Colonic mucosa (tissue), 4 donors: ENCODE measurements at places on chromosomes 2 and 18. TPM values are rescaled to one million over a fixed set of nuclear protein-coding genes. Genes with fewer than 3 reads are reported as not detected.

Gene SLC38A11
- total RNA-seq = 1.5 TPM

Gene TUBA4B
- not detected for total RNA-seq

Gene G6PC2
- 0.11 TPM for total RNA-seq

Gene INHBB
- total RNA-seq = 0.30 TPM

Gene GREB1L
- total RNA-seq = 0.58 TPM

Gene UGT1A10
- total RNA-seq = 82.9 TPM

Gene ATRAID
- total RNA-seq = 83.4 TPM

Gene RAPGEF4
- 1.3 TPM for total RNA-seq

Gene CTAGE1
- not detected for total RNA-seq

Gene LYPD6B
- 3.4 TPM for total RNA-seq

Gene ST6GAL2
- total RNA-seq = 2.5 TPM

Gene ACKR3
- 3.5 TPM for total RNA-seq

Gene SLC9A2
- 76.2 TPM for total RNA-seq

- peak overlapping the region; percentile 51 for H3K27ac ChIP-seq
- no peaks in the 10 kb centered on the region for H3K27me3 ChIP-seq
- H3K4me3 ChIP-seq = no peak overlapping the region
- peaks cover 8% of the 10 kb centered on the region for H3K4me1 ChIP-seq
- H3K36me3 ChIP-seq = no peaks in the 10 kb centered on the region
- no peak for DNase-seq
Observed at GRCh38 chr2:224927011-224927410, 115.3 kb downstream of the DOCK10 start.

- H3K4me1 ChIP-seq = no peaks in the 10 kb centered on the region
- H3K27me3 ChIP-seq = peaks cover 7% of the 10 kb centered on the region
- no peak overlapping the region for H3K27ac ChIP-seq
- H3K4me3 ChIP-seq = no peak overlapping the region
- H3K36me3 ChIP-seq = no peaks in the 10 kb centered on the region
Observed at GRCh38 chr2:219688560-219689445, 61.4 kb downstream of the SLC4A3 start.

- no peaks in the 10 kb centered on the region for H3K36me3 ChIP-seq
- no peak overlapping the region for H3K4me3 ChIP-seq
- H3K4me1 ChIP-seq = no peaks in the 10 kb centered on the region
- H3K27me3 ChIP-seq = no peaks in the 10 kb centered on the region
Observed at GRCh38 chr2:88181511-88181910, 11.4 kb downstream of the THNSL2 start.

- H3K36me3 ChIP-seq = no peaks in the 10 kb centered on the region
- no peak for DNase-seq
- H3K27me3 ChIP-seq = no peaks in the 10 kb centered on the region
Observed at GRCh38 chr2:113240915-113241911, 37.5 kb downstream of the PAX8 start.

DNA sequence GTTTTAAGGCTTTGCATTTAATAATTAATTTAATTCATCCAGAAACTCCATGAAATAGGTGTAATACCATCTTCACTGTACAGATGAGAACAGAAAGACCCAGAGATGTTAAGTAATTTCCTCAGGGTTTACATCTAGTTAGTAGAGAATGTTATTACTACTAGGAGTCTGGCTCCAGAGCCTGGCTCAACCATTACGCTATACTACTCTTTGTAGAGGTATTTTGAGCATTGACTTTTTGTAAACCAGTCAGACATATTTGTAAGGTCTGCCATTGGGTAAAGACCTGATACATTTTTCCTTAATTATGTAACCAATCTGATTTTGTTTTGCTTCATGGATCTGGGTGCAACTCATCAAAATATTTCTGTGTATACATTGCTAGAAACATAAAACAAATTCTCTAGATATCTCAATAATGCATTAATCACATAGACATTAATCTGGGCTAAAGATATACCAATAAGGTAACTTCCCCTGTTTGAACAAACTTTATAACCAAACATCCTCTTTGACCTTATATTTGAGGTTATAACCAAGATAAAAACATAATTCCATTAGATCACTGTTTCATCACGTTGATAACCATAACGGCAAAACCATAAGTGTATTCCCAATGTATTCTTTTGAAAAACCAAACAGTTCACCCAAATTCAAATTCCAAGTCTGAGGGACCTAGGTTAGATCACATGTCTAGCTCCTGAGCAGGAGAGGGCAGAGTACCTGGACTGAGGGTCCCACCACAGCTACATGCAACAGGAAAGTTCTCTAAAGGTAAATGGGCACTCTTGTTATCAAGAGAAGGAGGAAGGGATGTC, 135.0 kb downstream of the IKZF2 start:
- no peak overlapping the region for H3K27ac ChIP-seq
- DNase-seq = no peak
- no peaks in the 10 kb centered on the region for H3K27me3 ChIP-seq
- no peaks in the 10 kb centered on the region for H3K36me3 ChIP-seq

DNA sequence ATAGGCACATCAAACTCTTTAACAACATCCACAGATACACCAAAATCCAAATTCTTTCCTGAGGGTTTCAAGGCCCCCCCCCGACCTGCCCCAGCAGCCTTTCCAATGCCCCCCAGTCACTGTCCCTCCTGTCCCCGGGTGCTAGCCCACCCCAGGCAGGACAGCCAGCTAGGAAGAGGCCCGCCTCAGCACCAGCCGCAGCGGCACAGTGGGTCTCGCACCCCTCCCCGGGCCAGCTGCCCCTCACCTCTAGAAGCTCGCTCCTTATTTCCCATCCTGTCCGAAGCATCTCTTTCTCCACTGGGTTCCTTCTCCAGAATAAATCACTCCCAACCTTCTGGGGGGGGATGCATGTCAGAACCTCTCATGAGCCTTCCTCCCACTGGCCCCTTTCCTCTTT, 69.4 kb downstream of the FBXO15 start:
- H3K27me3 ChIP-seq = no peaks in the 10 kb centered on the region

GRCh38 chr2:119472749-119473148, 41.1 kb downstream of the TMEM37 start:
- H3K27me3 ChIP-seq = no peaks in the 10 kb centered on the region
- no peaks in the 10 kb centered on the region for H3K4me1 ChIP-seq
- H3K4me3 ChIP-seq = no peak overlapping the region
- no peaks in the 10 kb centered on the region for H3K36me3 ChIP-seq

DNA sequence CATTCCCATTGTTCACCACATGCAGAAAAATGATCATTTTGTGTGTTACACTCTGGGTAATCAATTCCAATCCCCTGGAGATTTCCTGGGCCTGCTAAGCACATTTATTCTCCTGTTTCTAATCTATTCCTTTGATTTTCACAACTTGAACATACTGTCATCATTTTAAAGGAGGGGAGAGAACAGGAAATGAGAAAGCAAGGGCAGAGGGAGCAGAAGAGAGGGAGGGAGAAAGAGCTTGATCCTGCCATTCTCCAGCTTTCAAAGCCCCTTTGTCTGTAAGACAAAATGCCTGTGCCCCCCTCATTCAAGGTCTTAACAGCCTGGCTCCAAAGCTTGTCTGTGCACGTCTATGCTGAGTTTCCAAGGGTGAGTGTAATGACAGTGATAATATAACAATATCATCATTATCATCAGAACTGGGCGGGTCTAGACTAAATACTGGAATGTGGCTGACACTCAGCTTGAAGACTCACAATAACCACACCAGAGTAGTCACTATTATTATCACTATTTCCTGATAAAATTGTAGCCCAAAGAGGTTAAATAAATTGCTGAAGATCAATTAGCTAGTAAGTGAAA, 164.4 kb upstream of the KLHL29 start:
- H3K27ac ChIP-seq = no peak overlapping the region
- no peaks in the 10 kb centered on the region for H3K4me1 ChIP-seq
- H3K4me3 ChIP-seq = no peak overlapping the region
- DNase-seq = no peak
- H3K36me3 ChIP-seq = no peaks in the 10 kb centered on the region
- no peaks in the 10 kb centered on the region for H3K27me3 ChIP-seq

GRCh38 chr2:137826373-137827372, 137.6 kb upstream of the HNMT start:
- no peaks in the 10 kb centered on the region for H3K36me3 ChIP-seq
- no peak for DNase-seq
- H3K4me1 ChIP-seq = no peaks in the 10 kb centered on the region
- no peak overlapping the region for H3K27ac ChIP-seq
- no peak overlapping the region for H3K4me3 ChIP-seq
- H3K27me3 ChIP-seq = no peaks in the 10 kb centered on the region

DNA sequence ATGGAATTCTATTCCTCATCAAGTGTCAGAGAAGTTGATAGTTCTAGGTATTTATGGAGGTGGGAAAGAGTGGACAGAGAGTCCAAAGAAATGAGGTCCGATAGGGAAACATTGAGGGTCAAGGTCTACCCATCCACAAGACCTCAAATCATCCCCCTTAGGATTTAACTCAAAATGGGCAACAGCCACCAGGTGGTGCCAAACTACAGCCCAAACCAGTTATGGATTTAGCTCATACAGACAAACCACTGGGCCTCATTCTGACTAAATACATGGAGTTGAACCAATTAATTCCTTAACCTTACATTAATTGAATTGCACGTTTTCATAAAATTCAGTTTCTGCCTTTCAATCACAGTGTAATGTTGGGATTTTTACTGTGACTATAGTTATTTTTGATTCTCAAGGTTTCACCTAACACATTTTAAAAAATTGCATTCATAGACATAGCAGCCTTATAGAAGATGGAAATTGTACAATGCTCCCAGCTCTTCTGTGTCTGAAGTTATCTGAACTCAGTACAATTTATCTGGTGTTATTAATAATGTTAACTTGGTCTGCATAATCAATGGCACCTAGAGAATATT, 98.2 kb upstream of the HNMT start:
- peak; percentile 55 for DNase-seq
- no peak overlapping the region for H3K27ac ChIP-seq
- no peaks in the 10 kb centered on the region for H3K36me3 ChIP-seq
- H3K4me3 ChIP-seq = no peak overlapping the region

DNA sequence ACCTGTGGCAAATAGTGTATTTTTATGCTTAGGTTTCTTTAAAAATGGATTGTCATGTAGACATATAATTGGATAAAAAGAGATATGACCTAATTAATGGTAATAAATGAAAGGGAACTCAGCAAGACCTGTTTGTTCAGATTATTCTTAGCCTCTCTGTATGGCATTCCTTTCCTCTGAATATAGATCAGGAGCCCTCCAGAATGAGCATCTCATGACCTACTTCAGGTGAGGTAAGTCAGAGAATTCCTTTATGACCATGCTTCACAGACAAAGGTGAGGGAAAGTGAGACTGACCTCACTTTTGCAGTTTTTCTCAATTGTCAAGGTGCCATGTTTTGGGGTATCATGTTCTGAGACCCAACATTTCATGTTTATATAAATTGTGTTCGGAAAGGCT, 1744.3 kb upstream of the PIK3C3 start:
- H3K27ac ChIP-seq = no peak overlapping the region
- DNase-seq = no peak
- H3K27me3 ChIP-seq = no peaks in the 10 kb centered on the region
- H3K36me3 ChIP-seq = no peaks in the 10 kb centered on the region
- no peak overlapping the region for H3K4me3 ChIP-seq

DNA sequence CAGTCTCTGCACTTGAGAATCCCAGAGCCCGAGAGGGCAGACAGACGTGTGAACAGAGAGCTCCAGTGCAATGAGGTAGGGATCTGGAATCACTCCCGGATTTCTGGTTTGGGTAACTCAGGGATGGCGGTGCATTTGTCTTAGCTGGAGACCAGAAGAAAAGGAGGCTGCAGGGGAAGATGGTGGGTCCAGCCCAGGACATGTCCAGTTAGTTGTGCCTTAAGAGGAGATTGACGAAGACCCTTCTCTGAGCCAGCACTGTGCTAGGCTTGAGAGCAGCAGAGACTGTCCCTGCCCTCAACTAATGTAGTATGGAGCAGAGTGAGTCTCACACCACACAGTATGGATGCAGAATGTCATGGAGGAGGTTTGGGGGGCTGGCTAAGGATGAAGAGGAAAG, 150.6 kb upstream of the COPS8 start:
- H3K36me3 ChIP-seq = no peaks in the 10 kb centered on the region
- H3K27me3 ChIP-seq = no peaks in the 10 kb centered on the region
- no peaks in the 10 kb centered on the region for H3K4me1 ChIP-seq
- DNase-seq = peak; percentile 14
- H3K4me3 ChIP-seq = no peak overlapping the region

GRCh38 chr2:64914735-64915509, 74.3 kb upstream of the SLC1A4 start:
- no peak overlapping the region for H3K27ac ChIP-seq
- H3K4me3 ChIP-seq = no peak overlapping the region
- DNase-seq = no peak

DNA sequence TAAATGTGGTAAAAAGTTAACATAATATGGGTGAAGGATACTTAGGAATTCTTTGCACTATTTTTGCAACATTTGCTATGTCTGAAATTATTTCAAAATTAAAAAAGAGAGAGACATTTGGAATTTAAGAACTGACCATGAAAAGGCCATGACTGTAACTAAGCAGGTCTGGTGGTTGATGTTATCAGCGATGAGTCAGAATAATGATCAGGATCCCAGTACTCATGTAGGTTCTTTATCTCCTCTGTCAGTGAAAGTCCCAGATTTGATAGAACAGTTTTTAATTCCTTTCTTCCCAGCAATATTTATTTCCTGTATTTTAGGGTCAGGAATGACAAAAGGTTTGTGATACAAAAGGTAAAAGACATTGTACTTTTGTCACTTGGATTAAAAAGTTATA, 242.4 kb upstream of the ZNF521 start:
- H3K27me3 ChIP-seq = no peaks in the 10 kb centered on the region
- no peak overlapping the region for H3K27ac ChIP-seq
- no peaks in the 10 kb centered on the region for H3K4me1 ChIP-seq
- H3K4me3 ChIP-seq = no peak overlapping the region
- H3K36me3 ChIP-seq = no peaks in the 10 kb centered on the region
- no peak for DNase-seq

DNA sequence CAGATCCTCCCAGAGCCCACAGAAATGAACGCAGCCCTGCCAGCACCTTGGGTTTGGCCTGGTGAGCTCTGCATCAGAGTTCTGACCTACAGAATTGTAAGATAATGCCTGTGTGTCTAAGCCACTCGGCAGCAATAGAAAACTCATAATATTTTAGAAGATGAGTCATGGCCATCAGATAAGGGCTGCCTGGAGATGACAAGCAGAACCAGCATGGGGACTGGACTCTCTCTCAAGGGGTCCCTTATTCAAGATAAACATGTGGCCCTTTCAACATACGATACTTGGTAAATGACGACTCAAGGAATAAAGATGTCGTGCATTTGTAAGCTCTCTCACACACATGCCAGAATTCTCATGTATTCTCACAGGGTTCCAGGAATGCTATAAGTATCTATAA, 8.5 kb upstream of the AGAP1 start:
- H3K36me3 ChIP-seq = no peaks in the 10 kb centered on the region
- no peaks in the 10 kb centered on the region for H3K27me3 ChIP-seq
- H3K4me3 ChIP-seq = no peak overlapping the region
- H3K4me1 ChIP-seq = no peaks in the 10 kb centered on the region
- H3K27ac ChIP-seq = no peak overlapping the region
- no peak for DNase-seq

GRCh38 chr2:146776596-146776995, 1068.2 kb upstream of the ACVR2A start:
- H3K27me3 ChIP-seq = no peaks in the 10 kb centered on the region
- H3K4me3 ChIP-seq = no peak overlapping the region
- no peak for DNase-seq
- H3K4me1 ChIP-seq = no peaks in the 10 kb centered on the region
